Forelimb muscle (tissue), 1 donor: ENCODE measurements at places on chromosomes 7 and 10.

GRCh38 chr7:66356277-66356721 lies 151.2 kb downstream of the TPST1 start:
- no peak for DNase-seq

DNA sequence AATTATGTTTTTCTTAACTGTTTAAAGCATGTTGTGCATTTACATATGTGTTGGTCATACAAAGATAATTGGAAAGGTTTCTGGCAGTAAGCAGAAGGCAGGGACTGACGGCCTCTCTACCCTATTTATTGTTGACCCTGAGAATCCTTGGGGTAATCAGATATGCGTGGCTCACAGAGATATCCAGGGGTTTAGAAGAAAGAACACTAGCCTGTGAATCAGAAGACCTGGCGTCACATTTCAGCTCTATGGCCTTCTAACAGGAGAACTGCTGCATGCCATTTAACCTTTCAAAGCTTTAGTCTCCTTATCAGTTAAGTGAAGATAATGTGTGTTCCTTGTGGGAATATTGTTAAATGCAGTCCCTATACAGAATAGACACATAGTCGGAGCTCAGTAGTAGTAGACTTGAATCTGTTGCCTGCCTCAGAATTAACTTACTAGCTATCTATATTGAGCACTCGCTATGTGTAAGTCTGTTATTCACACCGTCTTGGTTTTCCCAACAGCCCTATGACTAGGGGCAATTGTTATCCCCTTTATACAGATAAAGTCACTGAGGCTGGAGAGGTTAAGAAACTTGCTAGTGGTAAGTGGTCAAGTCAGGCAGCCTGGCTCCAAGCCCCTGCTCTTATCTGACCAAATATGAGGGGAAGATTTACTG lies 129.6 kb upstream of the ANKRD1 start:
- DNase-seq, result no peak

DNA sequence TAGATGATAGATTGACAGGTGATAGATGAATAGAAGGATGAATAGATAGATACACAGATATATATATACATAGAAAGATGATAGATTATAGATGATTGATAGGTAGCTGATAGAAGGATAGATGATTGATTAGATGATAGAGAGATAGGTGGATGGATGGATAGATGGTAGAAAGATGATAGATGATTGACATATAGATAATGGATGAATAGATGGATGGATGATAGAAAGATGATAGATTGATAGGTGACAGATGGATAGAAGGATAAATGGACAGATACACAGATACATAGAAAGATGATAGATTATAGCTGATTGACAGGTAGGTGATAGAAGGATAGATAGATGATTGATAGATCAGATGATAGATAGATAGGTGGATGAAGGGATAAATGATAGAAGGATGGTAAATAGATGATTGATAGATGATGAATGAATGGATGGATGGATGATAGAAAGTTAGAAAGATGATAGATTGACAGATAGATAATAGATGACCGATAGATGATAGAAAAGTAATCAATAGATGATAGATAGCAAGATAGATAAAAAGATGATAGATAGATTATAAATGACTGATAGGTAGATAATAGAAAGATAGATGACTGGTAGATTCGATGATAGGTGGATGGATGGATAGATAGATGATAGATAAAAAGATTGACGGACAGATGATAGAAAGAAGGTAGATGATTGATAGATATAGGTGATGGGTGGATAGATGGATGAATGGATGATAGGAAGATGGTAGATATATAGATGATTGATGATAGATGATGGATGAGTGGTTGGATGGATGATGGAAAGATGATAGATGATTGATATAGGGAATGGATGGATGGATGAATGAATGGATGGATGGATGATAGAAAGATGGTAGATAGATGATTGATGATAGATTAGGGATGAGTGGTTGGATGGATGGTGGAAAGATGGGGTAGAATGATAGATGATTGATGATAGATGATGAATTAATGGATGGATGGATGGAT lies 80.4 kb downstream of the MICALL2 start:
- no peak for DNase-seq

DNA sequence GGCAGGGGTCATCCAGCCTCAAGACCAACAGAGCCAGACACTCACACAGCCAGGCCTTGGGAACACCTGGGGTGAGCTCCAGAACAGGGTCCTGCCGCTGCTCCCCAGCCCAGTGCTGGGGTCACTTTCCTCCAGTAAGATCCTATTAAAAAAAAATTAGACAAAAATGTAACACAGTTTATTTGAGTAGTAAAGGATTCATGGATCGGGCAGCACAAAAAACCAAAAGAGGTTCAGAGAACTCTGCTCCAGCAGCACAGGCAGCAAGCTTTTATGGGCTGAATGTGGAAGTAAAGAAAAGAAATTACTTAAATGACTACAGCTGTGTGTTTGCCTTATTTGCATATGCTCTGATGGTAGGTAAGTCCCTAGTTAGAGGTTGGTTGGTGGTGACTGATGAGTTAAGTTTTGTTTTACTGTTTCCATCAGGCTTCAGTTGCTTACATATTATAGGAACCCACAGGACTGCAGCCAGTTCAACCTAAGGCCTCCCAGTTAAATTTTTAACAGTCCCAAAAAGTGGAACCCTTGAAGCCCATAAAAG lies 80.5 kb upstream of the FGFR2 start:
- no peak for DNase-seq

DNA sequence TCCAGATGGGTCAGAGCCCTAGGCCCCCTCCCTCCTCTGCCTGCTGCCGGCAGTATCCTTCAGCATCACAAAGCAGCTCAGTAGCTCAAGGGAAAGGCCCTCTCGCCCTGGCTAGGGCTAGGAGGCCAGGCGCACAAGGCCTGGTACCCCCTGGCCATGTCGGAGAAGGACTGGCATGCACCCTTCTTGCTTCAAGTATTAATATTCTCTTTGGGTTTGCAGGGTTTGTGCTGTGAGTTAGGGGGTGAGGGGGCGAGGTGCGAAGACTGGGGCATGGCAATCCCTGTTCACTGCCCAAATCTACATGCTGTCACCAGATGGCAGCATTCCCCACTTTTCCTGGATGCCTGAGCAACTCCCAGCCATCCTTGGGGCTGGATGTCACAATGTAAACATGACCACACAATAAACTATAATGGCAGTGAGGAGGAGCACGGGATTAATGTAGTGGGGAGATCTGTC lies 105.2 kb downstream of the NEURL1 start:
- DNase-seq, result peak; percentile 56

GRCh38 chr7:36430186-36430585 lies 40.5 kb downstream of the ANLN start:
- no peak for DNase-seq

GRCh38 chr10:71899665-71900412 lies 48.8 kb upstream of the PSAP start:
- DNase-seq, result no peak

DNA sequence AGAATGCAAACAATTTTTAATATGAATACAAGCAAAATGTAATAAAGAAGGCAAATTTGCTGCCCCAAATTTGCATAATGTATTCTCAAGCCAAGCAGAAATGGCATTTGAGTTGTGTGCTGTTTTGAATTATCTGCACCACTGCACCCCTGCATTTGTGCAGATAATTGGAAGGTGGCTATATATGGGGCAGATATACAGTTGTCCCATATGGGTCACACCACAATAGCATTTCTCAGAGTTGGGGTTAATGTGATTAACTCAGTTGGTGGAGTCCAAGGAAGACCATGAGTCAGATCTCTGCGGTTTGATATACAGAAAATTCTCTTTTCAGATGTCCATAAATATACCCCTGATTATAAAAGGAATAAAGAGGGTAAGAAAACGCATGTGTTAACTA lies 68.9 kb upstream of the EXOC4 start:
- DNase-seq, result no peak

DNA sequence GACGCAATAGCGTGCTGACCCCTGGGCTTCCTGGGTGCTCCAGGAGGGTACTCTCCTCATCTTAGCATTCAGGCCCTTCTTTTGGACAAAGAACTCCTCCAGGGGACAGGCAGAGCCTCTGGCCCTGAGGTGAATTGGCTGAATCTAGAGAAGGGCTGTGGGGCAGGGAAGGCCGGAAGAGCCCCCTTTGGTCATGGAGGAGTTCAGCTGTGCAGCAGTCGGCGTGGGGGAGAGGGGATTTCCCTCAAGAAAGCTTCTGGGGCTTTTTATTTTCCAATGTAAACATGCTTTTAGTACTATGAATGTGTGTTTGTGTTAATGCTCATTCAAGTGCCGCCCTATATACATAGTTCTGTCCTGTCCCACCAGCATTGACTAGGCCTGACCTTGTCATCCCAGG lies 38.8 kb downstream of the FIGNL1 start:
- DNase-seq, result no peak

DNA sequence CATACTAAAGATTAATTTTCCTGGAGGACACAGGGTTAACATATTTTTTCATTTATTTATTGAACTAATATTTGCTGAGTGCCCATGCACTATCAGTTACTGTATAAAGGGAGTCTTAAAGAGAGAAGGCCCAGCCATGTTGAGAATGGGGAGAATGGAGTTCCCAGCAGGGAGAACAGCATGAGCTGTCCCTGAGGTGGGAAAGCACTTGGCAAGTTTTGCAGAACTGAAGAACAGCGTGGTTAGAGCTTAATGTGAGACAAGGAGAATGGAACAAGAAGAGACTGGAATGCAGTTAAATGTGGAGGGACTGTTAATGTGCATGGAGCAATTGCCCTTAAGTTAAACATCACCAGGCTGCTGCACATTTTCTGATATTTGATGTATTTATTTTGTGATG lies 435.4 kb downstream of the SUGCT start:
- no peak for DNase-seq

GRCh38 chr7:55193245-55193644 lies 171.9 kb upstream of the LANCL2 start:
- DNase-seq, result no peak

- no peak for DNase-seq
Measured at GRCh38 chr10:30774261-30774660, 144.7 kb upstream of the LYZL2 start.

DNA sequence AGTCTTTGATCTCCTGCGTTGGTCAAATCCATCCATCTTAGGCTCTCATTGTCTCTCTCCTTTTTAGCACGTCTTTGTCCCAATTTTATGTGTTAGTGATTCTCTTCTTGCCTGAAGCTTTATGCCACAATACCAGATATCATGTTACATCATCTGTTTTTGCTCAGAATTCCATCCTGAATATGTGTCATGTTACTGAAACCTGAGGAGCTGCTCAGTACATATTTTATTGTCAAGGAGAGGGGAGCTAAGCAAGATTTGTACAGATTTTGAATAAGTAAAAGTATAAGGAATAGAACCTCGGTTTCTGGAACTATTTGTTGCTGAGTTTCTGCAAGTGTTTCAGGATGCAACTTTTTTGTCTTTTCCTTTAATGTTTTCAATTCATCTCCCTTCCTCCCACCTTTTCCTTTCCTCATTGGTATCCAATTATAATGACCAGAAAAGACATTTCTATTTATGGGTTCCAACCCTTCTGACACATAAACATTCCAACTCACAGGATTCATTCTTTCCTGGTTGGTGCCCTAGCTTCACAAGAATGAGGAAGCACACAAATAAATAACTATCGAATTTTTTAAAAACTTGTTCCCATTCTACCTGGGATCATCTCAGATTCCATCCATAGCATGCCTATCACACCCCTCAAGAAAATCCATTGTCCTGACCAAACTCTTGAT lies 291.8 kb downstream of the CRPPA start:
- DNase-seq, result no peak
